ENCODE measurements at places on chromosomes 2 and 18.
A peak's percentile ranks its signal among the peaks of the same experiment; 100 is the strongest.

DNA sequence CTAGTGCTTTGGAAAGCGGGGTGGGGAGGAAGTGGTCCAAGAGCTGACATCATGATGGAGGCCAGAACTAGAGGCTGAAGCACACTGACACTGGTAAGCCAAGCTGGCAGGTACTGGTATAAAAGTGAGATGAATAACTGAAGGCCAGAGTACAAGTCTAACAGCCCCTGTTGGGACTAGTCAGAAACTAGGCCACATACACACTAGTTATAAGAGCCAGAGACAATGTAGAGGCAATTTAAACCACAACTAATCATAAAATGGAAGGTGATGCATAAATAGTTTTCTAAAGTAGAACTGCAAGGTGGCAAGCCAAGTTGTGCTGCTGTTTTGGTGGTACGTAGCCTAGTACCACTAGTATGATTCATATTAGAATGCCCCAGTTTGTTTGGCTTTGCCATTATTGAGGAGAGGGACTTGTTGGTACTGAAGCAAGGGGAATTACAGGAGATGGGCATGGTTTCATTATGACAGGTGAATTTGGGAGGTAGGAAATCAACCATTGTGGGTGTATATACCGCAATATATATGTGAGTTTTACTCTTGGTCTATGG lies 57.6 kb downstream of the GDF7 start:
- DNase-seq, result no peak

- DNase-seq, result no peak
Observed at GRCh38 chr2:60994131-60994530, 23.4 kb upstream of the PEX13 start.

GRCh38 chr2:83364264-83364663 lies 1094.8 kb downstream of the SUCLG1 start:
- DNase-seq, result no peak

- no peak for DNase-seq
Observed at GRCh38 chr2:24010477-24011249, 778 bp downstream of the MFSD2B start.

GRCh38 chr2:11980809-11981208 lies 234.4 kb downstream of the LPIN1 start:
- DNase-seq, result no peak

GRCh38 chr2:188452084-188452483 lies 160.4 kb downstream of the GULP1 start:
- DNase-seq, result no peak

DNA sequence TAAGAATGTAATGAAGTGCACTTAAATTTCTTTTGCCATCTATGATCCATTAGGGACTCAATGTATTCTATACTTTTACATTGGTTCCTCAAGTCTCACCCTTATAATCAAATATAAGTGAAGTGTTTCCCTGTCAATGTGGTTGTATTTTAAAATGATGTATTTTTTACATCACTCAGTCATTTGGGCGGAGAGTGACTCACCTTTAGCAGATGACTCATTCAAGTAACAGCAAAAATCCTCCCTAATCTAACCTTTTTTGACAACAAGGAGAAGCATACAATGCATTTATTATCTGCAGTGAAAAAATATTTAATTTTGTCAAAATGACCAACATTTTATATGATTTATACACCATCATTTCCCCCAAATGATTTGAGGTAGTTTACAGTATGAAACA lies 94.4 kb downstream of the FANCL start:
- no peak for DNase-seq

GRCh38 chr2:66854298-66854697 lies 419.4 kb downstream of the MEIS1 start:
- no peak for DNase-seq

DNA sequence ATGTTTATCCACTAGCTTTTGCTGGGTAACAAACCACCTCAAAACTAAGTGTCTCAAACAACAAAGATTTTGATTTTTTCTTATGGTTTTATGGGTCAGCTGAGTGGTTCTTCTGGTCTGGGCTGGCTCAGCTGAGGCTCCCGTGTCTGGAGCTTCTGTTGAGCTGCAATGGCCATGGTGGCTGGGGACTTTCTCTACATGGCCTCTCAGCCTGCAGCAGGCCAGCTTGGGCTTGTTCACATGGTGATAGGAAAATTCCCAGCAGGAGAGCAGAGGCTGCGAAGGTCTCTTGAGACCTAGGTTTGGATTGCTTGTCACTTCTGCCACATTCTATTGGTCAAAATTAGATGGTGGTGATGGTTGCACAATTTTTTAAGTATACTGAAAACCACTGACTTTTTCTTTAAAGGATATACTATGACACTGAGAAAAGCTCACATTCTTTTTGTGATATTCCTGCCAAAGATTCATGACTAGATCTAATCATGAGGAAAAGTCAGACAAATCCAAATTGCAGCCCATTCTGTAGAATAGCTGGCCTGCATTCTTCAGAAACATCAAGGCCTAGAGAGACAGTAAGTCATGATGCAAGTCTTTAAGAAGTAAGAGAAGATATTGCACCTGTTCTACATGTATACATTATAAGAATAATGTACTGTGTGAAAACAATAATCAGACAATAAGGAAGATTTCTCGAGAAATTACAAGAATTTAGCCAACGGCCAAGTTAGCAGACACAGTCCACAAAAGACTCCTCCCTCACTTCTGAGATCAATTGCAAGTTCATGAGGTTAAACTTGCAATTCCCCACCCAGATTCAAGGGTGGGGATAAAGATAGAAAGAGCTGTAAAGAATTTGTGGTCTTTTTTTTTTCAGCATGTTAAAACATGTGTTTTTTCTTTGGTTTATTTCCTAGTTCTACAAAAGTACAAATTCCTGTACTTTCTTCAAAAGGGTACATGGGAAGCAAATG lies 35.0 kb upstream of the IL1R2 start:
- DNase-seq, result no peak

GRCh38 chr2:166344286-166345113 lies 31.2 kb downstream of the SCN9A start:
- no peak for DNase-seq

DNA sequence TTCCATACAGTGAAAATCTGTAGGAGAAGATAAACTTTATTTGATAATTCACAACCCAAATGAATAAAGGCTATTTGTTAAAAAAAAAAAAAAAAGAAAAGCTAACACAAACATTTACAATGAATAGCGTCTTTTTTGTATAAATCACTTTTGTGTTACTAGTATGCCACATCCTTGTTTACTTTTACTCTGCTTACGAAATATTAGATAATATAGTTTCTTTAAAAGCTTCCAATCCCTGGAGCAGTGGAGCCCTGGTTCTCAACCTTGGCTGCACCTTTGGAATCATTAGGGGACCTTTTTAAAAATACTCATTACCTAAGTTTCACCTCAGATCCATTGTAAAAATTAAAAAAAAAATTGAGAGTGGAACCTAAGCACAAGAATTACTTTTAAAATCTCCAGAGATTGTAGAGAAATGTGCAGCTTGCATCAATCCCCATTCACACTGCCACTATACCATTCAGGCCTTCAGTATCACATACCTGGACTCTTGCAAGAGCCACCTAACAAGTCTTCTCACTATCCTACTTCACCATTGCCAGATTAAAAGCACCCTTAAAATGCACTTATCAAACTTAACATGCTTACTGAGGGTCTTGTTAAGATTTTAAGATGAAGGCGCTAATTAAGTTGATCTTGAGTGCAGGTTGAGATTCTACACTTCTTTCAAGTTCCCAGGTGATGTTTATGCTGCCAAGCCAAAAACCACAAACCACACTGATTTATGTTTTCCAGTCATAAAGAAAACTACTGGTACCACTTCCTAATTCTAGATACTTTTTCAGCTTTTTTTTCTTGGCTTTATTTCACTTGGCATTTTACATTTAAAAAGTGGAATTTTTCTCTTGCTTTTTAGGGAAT lies 59.7 kb upstream of the ZC3H15 start:
- no peak for DNase-seq

GRCh38 chr2:124286089-124286783 lies 261.1 kb downstream of the CNTNAP5 start:
- no peak for DNase-seq

- no peak for DNase-seq
Observed at GRCh38 chr2:77521548-77521891, 656 bp downstream of the LRRTM4 start.

GRCh38 chr18:78130232-78131195 lies 849.1 kb upstream of the SALL3 start:
- DNase-seq, result peak; percentile 46

DNA sequence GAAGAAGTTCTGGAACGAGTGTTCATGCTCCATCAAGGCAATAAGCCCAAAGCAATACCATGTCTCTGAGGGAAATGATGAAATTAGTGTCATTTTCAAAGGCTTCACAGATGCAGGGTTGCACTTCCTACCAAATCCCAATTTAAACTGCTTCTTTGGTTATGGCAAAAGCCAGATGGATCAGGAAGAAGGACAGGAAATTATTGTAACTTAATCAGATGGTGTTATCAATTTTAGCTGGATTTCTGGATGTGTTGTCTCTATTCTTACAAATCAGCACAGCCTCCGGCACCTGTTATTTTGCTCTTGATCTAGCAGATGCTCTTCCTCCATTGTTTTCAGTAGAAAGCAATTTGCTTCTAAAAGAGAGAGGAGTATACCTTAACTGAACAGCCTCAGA lies 693.4 kb downstream of the SOCS6 start:
- no peak for DNase-seq

DNA sequence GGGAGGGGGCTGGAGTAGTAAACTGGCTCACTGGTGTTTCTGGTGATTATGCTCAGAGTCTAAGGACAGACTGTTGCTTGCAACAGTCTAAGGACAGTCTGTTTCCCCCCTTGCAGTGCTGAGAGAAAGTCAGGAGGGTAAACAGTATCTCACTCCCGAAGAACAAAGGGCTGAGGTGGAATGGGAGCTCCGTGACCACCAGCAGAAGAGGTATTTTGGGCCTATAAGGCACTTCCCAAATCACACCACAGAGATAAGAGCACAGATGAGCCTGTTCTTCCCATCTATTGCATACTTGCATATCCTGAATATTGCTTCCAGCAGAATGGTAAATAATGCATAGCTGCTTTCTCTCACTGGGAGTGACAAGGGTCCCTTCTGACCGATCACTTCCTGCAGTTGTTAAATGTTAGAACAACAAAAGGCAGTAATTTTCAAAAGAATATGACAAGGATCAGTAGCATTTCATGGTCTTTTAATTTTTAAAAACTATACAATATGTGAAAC lies 160.4 kb upstream of the LYPD1 start:
- no peak for DNase-seq

DNA sequence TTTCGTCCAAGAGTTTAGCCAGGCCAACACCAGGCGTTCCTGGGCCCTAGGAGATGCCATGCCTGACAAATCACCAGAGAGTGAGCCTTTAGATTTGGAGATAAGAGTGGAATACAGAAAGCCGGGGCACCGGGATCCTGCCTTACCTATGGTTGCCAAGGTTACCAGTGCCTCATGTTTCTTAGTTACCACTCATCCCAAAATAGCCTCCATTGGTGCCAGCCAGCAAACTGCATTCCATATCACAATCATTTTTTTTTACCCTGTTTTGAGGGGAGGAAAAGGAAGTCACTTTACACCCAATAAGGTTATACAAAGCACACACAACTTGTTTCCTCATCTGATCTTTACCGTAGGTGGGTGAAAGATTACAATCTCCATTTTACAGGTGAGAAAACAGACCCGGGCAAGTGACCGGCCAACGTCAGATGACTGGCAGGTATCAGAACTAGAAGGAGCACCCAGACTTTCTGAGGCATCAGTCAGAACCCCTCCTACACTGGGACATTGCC lies 48.3 kb upstream of the PDIA6 start:
- no peak for DNase-seq

DNA sequence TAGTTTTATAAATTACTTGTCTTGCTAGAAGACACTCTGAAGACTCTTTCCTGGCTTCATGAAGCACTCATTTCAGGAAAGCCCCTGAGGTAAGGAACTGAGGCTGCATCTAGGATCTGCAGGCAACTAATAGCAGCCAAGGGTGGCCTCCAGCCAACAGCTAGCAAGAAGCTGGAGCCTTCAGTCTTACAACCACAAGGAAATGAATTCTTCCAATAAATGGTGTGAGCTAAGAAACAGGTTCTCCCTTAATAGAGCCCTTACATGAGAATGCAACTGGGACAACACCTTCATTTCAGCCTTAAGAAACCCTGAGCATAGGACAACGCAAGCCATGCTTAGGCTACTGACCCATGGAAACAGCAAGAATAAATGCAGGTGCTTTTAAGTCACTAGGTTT lies 254.6 kb upstream of the RBBP8 start:
- DNase-seq, result no peak

DNA sequence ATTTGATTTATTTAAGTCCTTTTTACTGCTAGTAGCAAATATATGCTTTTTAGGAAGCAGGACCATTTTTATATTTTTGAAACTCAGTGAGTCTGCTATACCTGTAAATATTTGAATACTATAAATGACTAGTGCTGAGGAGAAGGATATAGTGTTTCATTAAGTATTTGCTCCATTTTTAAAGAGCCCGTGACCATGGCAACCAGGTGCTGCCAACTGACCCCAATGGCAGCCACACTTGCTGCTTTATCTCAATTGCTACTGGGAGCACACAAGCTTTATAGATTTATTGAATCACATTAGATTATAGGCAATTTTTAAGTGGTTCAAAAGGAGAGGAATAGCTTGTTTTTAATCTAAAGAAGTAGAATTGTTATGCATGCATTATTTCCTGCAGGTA lies 142.0 kb downstream of the SCG2 start:
- DNase-seq, result no peak

DNA sequence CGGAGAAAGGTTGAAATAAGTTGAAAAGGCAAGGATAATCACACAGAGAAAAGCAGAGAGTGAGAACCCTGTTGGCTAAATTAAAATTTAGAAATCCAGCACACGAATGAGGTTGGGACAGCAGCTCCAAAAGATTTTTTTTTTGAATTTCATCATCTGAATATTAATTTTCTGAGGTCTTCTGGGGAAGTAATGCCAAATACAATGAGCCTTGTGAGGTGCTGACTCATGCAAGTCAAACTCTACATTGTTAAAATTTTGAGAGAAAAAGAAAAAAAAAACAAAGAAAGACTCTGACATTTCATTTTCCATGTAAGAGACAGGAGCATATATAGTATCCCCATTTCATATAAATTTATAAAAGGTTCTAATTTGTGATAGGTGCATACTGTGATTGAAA lies 614.2 kb upstream of the CDH2 start:
- no peak for DNase-seq

DNA sequence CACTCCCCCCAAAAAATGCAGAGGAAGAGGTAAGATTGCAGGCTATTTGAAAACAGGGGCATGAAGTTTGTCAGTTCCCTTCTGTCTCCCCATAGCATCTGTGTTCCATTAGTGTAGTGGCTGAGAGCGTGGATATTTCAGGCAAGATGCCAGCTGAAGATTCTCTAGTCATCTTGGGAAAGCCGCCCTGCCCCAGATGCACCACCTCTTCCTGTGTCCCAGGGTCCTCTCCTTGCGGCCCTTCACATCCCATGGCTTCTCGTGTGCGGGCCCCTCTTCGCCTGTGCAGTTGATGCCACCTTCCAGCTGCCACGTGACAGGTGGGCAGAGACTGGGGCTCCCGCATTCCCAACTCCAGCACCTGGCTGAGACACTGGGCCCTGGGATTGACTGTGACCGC lies 16.1 kb downstream of the TMEM127 start:
- no peak for DNase-seq

GRCh38 chr2:157920736-157921135 lies 44.6 kb upstream of the ACVR1 start:
- DNase-seq, result no peak
